SW 1271 (cell line): ENCODE measurements at places on chromosomes 3 and 15.

- no peak for DNase-seq
These were observed 63.3 kb upstream of the SEC61A1 start for GRCh38 chr3:127988770-127989557.

- no peak for DNase-seq
These were observed 107.0 kb upstream of the PFN2 start for GRCh38 chr3:150077581-150078247.

DNA sequence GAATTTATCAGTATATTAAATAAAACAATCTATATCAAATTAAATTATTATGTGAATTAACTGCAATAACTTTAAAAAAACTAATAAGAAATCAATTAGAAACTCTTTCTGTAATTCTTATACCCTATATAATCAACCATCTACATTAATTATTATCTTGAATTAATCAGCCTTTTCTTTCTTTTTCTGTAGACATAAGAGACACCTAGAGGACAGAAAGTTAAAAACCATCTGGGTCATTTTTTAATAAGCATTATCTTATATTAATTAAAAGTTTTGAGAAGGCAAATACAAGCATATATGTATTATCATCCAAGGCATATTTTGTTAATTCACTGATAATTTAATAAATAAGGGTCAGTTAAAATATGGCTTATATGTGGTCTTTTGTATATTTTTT, 24.2 kb upstream of the SLC25A26 start:
- no peak for DNase-seq

DNA sequence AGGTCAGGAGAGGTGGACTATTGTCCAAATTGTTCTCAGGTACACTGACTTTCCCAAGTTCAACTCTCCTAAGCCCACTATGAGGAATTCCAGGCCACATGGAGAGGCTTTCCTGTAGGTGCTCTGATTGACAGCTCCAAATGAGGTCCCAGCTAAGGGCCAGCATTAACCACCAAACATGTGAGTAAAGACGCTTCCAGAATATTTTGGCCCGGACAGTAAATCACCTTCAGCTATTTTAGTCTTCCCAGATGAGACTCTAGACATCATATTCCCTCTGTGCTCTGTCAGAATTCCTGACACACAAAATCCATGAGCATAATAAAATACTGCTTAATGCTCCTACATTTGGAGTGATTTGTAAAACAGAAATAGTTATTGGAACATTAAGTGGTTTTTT, 135.5 kb downstream of the TGFBR2 start:
- DNase-seq: no peak

DNA sequence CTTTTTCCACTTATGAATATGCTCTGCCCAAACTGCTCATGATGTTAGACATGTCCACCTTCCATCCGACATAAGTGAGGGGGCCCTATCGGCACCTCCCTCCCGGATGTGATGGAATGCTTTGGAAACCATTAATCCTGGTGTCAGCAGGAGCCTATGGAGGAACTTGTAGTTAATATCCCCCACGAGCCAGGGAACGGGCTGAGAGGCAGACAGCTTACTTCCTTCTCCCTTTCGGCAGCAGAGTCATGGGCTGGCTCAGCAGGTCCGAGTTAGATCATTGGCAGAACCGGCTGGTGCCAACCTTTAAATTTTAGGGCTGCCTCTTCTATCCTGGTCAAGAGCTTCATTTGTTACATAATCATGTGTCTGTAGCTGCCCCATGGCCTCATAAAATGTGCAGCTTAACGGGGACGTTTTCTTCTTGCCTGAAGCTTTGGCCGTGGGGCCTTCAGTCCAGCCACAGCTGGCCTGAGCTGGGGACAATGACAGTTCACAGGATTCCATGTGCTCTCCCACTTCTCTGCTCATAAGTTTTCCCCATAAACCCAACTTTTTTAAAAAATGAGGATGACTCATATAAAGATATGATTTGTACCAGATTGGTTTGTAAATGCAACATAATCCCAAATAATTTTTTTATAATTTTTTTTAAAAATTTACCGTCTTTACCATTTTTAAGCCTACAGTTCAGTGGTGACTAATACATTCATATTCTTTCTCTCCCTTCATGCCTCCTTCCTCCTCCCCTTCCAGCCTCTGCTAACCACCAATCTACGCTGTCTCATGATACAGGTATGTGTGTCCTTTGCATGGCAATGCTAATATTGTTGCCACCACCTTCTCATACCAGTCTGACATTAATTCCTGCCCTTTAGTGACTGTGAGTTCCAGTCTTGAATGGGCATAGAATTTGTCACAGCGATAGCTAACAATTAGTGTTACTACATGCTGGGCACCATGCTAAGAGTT, 62.2 kb upstream of the RGMA start:
- DNase-seq: no peak

DNA sequence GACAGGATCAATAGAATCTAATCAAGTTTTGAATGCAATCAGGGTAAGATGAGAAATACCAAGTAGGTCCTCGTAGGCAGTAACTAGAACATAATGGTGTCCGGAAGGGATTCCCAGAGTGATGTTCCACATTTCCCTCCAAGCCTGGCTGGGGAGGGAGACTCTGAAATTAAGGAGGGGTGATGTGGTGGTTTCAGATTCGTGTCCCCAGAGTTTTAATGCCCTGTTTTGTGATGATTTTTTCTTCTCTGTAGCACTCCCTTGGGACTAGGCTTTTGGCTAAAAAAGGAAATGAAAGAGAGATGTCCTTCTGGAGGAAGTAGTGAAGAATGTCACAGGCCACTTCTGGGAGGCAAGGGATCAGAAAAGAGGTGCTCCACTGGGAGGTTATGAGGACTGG, 108.3 kb upstream of the CACNA2D3 start:
- no peak for DNase-seq

DNA sequence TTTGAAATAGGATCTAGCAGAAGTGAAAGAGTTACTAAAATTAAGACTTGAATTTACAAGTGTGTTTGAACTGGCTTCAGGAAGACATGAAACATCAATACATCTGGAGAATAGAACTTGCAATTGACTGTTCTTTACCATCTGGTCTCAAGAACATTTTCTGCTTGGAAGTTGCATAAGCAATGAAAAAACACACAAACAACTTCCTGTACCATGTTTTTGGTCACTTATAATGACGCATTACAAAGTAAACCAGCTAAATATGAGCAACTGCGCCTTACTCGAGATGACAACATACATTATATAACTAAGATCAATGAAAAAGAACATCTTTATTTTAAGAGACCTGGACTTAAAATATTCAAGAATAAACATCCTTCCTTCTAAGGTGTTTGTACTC, 112.5 kb downstream of the TIGIT start:
- no peak for DNase-seq

GRCh38 chr3:78870484-78870883, 897.3 kb downstream of the ROBO1 start:
- no peak for DNase-seq

GRCh38 chr3:187066228-187066995, 72.9 kb downstream of the RPL39L start:
- DNase-seq: peak; percentile 17
